ENCODE measurements at places on chromosomes 5 and 9.

GRCh38 chr5:21895766-21896350, 957.3 kb downstream of the CDH12 start:
- no peak for DNase-seq

DNA sequence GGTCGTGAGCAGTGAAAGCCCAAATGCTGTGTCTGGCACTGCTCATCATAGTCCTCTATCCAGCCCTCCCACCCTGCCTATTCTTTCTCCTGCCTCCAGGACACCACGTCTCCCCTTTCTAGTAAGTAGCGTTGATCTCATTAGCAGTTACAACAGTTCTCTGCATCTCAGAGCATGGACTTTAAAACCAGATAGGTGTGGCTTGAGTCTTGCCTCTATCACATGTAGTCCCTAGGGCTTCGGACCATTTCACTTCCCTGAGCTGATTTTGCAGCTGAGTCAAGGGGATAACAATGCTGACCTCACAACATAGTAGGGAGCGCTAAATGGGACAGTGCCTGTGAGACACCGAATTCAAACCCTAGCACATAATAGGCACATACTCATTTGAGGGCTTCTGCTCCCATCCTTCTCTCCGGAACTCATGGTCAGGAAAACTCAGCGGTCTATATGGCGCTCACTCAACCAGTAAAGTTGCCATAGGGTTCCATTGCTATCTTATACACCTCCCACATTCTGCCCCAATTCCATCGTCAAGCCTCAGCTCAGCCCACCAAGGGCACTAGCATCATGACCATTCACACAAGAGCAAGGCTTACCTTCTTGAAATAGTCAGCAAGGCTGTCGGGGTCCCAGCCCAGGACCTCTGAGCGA, 515 bp downstream of the LCP2 start:
- DNase-seq: no peak

DNA sequence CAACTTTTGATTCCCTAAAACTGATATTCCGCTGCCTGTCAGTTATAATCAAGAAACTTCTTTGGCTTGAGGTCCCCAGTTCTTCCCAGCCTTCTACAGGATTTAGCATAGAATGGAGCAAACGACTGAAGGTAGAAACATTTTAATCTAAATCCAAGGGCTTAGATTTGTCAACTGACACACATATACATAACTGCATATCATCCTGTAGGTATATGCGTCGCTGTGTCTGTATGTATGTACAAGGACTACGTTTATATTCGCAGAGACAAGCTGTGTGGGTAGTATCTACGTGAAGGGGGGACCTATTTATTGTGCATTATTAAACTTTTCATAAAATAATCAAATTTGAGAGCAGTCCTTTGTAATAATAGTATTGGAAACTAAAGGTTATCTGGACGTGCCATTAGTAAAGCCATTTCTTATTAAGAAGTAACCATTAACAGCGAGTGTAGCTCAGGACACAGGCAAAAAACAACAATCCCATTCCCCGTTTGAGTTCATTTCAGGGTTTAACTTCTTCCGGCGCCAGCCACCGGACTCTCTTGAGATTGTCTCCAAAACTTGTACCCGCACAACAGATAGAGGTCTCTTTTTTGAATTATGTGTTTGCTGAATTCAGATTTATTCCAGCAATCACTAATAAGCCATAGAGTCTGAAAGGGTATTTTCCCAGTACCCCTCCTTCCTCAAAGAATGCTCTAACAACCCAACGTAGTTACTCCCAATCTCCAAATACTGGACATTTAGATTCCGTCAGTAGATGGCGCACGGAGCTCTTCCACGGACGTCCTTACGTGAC, 2.1 kb upstream of the MLLT3 start:
- no peak for DNase-seq

DNA sequence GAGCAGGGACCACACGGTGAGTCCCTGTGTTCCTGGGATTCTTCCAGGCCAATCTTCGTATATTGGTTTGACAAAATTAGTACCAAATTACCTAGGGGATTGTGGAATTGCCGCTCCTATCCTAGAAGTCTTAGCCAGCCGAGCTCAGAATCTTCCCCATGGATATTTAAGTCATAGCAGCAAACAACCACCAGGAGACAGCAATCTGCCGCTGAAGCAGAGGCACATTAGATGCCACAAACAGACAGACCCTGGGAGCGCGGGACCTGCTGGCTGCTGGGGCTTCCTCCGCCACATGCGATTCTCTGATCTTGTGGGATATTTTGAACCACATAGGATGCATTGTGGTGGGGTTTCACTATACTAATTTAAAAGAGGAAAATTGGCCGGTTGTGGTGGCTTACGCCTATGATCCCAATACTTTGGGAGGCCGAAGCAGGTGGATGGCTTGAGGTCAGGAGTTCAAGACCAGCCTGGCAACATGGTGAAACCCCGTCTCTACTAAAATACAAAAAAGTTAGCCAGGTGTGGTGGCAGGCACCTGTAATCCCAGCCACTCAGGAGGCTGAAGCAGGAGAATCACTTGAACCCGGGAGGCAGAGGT, 31.7 kb upstream of the ZBTB43 start:
- no peak for DNase-seq

GRCh38 chr5:150503977-150504620, 3.8 kb upstream of the NDST1 start:
- DNase-seq: no peak

- DNase-seq: no peak
These were observed 57.6 kb downstream of the PFDN1 start for GRCh38 chr5:140245341-140245740.

GRCh38 chr5:125461641-125462072, 715.2 kb upstream of the ZNF608 start:
- DNase-seq: no peak

- DNase-seq: no peak
These were observed 18.1 kb downstream of the COL5A1 start for GRCh38 chr9:134659688-134660131.

DNA sequence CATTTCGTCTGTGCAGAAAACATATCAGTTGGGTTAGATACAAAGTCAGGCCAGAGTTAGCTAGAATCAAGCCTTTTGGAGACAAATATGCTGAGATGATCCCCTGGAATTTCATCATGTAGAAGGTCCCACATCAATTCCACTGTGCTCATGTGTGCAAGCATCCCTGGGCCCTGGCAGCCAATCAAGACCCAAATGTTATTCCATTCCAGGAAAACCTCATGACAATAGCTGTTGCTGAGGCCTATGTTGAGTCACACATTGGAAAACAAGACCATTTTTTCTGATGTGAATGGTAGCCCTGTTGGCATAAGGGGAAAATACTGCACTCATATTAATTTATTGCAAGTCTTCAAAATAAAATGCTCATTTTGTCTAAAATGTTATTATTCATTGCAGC, 11.5 kb downstream of the SPOCK1 start:
- no peak for DNase-seq

DNA sequence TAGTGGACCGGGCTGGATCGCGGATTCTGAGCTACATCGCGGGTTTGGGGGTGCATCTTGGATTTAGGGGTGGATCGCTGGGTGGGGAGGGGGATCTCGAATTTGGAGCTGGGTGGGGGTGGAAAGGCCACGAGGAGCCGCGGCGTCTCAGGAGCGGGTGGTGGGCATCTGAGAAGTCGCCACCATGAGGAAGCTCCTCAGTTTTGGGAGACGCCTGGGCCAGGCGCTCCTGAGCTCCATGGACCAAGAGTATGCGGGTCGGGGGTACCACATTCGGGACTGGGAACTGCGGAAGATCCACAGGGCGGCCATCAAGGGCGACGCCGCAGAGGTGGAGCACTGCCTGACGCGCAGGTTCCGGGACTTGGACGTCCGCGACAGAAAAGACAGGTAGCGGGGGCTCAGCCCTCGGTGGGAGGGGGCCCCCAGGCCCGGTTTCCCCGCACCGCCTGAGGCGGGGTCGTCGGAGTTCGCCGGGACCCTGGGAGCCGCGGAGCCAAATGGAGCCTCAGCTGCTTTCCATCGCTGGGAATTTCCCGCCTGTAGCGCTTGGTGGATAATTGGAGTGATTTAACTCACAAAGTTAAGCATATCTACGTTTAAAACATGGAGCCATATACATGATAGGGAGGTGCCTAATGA, 376 bp downstream of the ANKRD18B start:
- DNase-seq: no peak

GRCh38 chr9:89541798-89542197, 43.9 kb upstream of the SEMA4D start:
- DNase-seq: no peak

DNA sequence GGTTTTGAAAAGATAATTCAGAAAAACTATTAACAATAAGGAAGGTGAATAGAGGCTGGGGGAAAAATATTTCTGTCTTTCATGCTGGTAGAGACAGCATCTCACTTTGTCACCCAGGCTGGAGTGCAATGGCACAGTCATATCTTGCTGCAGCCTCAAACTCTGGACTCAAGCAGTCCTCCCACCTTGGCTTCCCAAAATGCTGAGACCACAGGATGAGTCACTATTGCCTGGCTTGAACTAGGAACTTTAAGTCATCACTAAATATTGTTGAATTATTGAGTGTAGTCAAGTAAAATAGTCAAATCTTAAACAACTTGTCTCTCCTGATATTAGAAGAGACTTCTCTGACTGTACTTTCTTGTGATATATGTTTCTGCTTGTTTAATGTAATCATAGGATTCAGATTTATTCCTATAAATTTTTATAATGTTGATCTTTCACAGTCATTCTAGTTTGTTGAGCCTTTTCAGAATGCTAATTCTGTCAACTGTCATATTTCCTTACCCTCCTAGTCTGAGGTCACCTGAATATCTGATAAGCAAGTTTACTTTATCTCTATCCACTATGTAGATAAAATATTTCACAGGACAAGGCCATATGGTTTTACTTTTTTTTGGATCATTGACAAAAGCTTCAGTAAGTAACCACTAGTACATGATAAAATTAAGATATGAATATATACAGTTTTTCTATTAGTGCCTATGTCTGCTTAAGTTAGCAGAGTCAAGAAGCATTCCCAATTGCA, 1696.5 kb downstream of the MAT2B start:
- DNase-seq: no peak

DNA sequence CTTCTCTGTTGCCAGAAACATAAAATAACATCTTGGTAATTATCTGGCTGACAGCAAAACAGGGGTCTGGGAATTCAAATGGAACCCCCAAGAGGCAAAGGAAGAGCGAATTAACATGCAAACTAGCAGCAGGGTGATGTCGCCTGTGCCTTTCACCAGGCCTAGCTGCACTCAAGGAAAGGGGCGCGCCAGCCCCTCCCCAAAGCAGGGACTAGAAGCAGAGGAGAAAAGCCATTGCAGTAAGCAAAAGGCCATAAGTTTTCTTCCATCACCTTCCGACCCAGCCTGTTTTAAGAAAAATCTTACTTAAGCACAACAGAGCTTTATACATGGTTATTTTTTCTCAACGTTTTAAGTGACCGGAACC, 539 bp downstream of the POC5 start:
- DNase-seq: no peak

- no peak for DNase-seq
These were observed 28.0 kb upstream of the MAP1B start for GRCh38 chr5:72079288-72079687.

DNA sequence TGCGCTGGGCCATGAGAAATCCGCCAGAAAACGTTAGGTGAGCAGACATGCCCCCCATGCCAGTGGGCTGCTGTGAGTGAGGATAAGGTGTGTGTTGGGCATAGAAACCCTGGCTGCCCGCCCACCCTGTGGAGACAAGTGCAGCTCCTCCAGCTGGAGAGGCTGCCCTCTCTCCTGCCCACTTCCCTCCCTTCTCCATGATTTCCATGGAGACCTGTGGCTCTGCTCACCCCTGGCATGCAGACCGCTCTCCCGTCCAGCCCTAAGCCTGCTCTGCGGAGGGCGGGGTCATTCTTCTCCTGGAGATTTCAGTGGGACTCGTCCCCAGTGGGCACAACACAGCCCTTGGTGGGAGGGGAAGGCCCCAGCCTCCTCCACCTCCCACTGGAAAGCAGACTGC, 133.0 kb upstream of the FAM120A start:
- no peak for DNase-seq

DNA sequence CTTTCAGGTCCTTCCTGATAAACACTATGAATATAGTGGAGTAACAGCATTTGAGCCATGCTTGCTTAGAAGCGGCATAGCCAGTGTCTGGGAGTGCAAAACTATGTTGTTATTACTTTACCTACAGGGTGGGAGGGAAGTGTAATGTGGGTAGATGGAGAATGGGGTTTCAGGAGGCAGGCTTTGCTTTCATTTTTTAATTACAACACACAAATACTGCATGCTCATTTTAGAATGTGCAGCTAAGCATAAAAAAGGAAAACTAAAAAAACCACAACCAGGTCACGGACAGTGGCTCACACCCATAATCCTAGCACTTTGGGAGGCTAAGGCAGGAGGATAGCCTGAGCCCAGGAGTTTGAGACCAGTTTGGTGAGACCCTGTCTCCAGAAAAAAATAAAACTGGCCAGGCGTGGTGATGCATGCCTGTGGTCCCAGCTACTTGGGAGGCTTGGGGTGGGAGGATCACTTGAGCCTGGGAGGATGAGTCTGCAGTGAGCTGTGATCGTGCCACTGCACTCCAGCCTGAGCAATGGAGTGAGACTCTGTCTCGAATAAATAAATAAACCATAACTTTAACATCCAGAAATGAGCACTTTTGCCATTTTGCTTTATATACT, 20.2 kb downstream of the HAVCR1 start:
- no peak for DNase-seq

DNA sequence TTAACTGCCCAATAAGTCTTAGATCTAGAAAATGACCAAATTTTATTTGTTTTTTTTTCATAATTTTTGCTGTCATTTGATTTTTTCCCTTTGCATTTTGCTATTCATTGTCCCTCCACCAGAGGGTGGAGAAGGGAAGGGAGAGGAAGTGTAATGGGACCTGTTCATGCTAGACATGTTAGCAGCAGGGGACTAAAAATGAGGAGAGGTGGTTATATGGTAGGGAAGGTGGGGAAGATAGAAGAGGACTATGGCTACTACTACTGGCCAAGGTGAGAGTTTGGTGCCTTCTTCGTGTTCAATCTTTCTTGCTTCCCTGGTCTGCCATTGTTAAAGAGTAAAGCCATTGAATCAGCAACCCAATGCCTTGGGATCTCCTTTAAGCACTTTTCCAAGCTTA, 6.4 kb downstream of the GRIA1 start:
- DNase-seq: no peak

DNA sequence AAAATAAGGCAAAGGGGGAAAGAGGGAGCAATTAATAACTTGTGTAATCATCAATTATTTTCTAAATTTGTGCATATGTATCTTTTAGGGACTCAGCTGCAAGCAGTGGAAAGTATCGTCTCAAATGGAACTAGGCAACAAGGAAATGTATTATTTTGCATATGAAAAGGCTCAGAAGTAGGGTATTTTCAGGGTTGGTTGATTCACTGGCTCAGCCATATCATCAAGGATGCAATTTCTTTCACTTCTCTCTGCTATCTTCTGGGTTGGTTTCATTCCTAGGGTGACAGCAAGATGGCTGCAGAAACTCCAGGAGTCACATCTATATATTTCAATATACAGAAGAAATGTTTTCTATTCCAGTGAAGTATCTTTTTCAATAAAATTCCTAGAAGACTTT, 509.8 kb downstream of the DMAC1 start:
- DNase-seq: no peak

All from stimulated activated CD4-positive, alpha-beta T cell treated with anti-CD3 and anti-CD28 coated beads, Interleukin-15, amount 100 ng/mL, for 1 hour (primary cell).